Right hindlimb (tissue), 1 donor: ENCODE measurements at places on chromosomes 6 and 20.
A peak's percentile ranks its signal among the peaks of the same experiment; 100 is the strongest.

GRCh38 chr20:22106308-22106938 lies 401.0 kb downstream of the PAX1 start:
- DNase-seq: no peak

- no peak for DNase-seq
Measured at GRCh38 chr6:144721232-144721631, 436.1 kb downstream of the UTRN start.

GRCh38 chr20:31863296-31864085 lies 6.8 kb downstream of the DUSP15 start:
- no peak for DNase-seq

DNA sequence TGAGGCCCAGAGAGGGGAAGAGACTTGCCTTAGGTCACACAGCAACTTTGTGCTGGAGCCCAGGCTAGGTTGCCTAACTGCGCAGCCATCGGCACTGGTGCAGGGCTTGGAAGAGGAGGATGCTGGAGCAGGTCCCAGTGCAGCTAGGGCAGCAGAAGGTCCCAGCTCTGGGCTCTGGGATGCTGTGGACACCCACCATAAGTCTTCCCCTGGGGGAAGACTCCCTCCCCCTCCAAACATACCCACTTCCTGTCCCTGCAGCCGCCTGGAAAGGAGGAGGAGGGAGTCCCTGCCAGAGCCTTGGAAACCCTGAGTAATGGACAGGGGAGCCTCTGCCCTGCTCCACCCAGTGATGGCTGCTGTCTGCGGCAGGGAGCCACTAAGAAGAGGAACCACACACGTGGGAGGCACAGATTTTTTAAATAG lies 93.6 kb downstream of the NCR2 start:
- DNase-seq: peak; percentile 85

DNA sequence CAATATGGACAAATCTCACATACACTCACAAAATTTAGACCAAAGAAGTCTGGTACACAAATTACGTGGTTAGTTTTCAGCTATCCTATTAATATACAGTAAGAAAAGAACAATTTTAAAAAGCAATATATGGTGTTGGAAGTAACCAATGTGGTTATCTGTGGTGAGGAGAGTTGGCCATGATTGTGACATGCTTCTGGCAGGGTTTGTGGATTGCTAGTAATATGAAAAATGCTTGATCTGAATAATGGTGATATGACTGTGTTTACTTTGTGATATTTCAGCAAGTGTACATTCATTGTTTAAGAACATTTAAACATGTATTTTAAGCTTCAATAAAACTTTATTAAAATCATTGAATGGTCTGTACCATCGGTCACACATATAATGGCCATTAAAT lies 99.1 kb downstream of the ADGB start:
- no peak for DNase-seq

- no peak for DNase-seq
Measured at GRCh38 chr6:163348789-163349680, 65.5 kb upstream of the QKI start.

DNA sequence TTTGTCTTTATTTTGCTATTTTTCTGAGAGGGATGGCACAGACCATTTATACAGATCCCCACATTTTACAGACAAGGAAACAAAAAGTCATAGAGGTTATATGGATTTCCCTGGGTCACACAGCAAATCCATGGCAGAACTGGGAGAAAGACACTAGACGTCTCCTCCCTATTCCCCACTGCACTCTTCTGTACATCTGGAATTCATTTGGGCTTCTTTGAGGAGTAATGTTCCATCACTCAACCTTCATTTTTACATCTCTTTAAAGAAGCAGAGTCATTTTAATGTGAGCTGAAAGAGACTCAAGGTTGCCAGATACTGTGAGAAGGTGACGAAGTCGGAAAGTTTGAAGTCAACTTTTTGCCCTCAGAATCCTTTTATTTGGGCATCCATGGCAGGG lies 207.3 kb downstream of the OTOR start:
- DNase-seq: no peak

- no peak for DNase-seq
Measured at GRCh38 chr6:128507337-128508310, 12.8 kb downstream of the PTPRK start.

- DNase-seq: no peak
Measured at GRCh38 chr6:37277001-37277409, 19.1 kb upstream of the TMEM217 start.

DNA sequence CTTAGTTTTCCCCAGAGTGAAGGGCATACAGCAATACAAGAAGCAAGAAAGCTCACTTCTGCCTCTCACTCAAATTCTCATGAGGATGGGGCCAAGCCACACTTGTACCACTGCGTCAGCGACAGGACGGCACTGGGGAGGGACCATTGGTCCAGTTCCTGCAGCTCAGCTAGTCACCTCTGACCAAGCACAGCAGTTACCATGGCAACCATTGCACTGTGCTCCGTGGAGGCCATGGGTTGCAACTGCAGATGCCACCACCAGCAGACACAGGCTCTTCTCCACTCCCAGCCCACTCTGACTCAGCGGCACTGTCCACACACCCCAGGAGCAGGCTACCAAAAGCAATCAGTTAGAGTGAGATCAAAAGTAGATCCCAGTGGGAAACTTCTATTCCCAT lies 441.1 kb upstream of the ARID1B start:
- DNase-seq: no peak

DNA sequence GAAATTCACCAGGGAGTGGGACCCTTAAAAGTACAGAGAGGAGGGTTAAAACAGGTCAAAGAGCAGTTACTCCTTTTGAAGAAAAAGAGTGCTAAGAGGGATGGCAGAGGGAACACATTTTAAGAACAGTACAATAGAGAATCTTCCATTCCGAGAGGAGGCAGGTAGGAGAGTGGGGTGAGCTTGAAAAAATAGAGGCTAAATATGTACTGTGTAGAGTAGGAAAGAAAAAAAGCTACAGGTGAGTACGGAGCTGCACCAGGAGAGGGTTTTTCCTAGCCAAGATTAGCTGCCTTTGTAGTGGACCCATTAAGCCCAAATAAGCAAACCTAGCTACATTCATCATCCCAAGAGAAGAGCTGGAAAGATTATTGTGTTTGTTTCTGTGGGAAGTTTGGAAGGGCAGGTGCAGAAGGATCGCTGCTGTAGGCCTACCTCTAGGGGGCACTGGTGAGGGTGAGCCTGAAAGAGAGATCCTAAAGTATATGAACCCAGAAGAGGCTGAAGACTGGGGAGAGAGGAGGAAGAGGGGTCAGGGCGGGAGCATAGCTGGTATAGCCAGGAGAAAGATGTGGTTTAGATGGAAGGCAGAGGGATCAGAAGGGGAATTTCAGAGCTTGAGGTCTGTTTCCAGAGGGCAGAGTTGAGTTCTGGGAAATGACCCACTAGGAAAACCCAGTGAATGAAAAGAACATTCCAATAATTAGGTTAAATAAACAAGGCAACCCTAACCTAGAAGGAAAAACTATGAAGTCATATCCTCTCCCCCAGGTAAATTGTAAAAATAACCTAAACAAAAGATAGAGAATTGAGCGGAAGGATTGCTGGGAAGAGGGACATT lies 50.2 kb upstream of the HINT3 start:
- DNase-seq: no peak

DNA sequence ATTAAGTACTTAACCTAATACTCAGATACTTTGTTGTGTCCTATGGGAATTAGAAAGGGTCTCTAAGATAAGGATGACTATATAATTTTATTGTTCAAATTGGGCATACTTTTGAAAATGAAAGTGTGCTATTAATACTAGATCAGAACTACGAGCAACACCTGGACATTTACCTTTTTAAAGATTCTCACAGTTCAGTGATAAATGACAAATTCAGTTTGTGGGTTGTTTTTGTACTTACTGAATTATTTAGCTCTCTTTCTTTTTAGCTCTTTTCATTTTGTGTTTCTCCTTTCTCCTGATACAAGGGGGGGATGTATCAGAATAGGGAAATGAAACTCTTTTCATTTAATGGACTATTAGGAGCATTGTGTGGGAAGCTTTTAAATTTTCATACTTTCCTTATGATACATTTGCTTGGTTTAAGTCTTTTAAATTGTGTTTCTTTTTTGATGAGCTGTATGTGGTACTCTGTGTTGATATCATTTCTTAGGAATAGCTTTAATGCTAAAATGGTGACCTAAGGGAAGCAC lies 47.5 kb downstream of the PHF3 start:
- DNase-seq: no peak
